ENCODE measurements at places on chromosomes 6 and 20.

DNA sequence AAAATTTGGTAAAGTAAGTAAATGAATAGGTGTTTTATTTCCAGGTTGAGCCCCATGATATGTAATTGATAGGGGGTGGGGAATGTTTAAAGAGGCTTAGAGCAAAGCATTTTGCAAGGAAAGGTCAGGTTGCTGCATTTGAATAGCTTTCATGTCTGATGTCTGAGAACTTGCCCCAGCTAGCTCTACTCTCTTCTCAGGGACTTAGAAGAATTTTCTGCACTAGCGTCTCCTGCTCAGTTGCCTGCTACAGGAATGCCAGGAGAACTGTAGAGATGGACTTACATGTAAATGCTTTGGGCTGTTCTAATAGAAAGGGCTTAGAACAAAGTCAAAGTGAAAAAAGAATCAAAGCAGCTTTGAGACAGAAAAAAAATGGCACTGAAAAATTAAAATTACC lies 35.5 kb downstream of the TRMT6 start:
- DNase-seq = no peak

DNA sequence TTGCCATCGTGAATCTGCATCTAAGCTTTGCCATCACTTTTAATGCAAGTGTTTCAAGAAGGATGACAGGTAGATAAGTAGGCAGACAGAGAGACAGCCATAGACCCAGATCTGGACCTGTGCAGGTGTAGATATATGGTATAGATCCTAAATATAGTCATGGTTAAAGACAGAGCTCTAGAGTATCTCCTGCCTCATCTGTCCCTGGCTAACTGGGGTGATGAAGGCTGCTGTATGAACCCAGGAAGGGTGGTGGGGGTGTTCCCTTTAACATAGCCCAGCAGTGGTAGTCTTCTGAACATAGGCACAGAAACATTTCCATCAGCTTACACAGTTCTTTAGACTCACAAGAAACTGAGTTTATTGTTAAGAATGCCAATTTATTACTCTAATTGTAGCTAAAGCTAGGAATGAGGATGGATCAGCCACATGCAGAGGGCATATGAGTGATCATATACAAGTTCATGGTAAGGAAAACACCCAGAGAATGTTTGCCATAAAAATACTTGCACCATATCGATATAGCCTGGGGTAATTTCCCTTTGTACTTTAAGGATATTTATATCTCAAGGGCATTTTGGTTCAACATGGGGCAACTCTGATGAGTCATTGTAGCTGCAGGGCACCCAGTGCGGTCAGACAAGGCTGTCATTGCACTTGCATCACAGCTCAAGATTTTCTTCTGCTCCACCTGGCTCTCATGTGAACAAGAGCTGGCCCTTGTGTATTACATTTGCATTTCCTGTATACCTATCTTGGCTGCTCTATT lies 587.2 kb downstream of the EPM2A start:
- no peak for DNase-seq

DNA sequence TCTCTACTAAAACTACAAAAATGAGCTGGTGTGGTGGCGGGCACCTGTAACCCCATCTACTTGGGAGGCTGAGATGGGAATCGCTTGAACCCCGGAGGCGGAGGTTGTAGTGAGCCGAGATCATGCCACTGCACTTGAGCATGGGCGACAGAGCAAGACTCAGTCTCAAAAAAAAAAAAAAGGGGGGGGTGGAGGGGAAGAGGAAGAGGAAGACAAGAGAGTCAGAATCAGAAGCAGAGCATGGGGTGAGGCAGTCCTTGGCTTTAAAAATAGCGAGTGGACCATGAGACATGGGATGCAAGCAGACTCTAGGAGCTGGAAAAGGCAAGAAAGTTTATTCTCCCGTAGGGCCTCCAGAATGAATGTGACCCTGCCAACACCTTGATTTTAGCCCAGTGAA lies 3.9 kb upstream of the SLC9A8 start:
- no peak for DNase-seq

GRCh38 chr6:138523347-138524210 lies 24.3 kb upstream of the NHSL1 start:
- no peak for DNase-seq

GRCh38 chr6:119523556-119523955 lies 174.0 kb upstream of the MAN1A1 start:
- DNase-seq = no peak

- no peak for DNase-seq
Measured at GRCh38 chr6:156885562-156885961, 108.4 kb downstream of the ARID1B start.

DNA sequence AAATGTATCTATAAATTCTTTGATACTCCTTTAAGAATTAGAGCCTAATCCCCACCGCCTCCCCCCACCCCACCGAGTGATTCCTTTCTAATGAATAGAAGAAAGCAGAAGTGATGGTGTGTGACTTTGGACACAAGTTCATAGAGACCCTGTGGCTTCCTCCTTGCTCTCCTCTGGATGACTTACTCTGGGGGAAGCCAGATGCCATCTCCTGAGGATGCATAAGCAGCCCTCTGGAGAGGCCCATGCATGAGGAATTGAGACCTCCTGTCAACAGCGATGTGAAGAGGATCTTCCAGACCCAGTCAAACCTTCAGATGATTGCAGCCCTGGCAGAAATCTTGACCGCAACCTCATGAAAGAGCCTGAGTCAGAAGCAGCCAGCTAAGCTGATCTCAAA lies 21.1 kb downstream of the AHCY start:
- DNase-seq = no peak

DNA sequence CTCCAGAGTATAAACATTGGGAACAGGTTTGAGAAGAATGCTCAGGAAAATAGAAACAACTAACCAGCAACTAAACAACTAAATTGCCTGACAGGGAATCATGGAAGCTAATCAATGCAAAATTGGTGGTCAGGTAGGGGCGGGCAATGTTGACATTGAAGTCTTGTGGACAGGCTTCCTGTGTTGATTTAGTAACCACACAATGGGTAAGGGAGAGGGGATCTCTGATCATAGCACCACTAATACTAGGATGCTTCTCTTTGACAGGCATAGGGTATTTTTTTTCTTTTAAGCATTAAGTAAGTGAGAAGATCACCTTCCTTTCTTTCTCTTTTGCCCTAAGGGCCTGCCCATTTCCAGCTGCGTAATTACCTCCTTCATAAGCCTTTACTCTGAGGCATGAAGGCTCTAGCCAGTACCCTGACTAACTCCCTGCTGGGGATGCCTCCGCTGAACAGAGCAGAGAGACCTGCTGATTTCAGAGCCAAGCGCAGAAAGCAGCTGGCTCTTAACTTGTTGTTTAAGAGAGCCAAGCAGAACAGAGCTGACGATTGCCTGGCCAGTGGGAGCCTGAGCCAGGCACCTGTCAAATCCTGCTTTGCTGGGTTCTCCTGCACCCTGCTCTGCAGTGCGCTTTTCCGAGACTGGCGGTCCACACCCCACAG lies 118.7 kb downstream of the BMP2 start:
- DNase-seq = no peak

GRCh38 chr20:1373614-1374013 lies 19.2 kb downstream of the FKBP1A start:
- DNase-seq = no peak

DNA sequence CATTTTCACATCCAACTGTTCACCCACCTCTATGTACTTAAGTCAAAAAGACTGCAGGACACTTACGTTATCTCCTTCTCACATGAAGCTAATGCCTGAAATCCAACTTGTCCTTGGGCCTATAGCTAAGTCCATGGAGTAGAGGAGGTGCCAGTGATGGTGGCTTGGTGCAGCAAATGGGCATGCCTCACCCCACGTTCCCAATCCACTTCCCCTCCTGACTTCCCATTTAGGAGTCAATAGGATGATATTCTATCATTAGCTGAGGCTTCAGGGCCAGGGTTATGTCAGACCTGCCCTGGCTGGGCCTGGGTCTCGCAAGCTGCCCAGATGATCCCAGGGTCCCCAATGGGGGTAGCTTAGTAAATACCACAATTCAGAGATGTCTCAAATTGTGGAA lies 410.4 kb downstream of the MAFB start:
- no peak for DNase-seq

All from activated CD4-positive, CD25-positive, alpha-beta regulatory T cell treated with anti-CD3 and anti-CD28 coated beads, Interleukin-2, amount 50 U/mL, for 72 hours (primary cell).